ENCODE measurements at places on chromosomes 3 and 15.

DNA sequence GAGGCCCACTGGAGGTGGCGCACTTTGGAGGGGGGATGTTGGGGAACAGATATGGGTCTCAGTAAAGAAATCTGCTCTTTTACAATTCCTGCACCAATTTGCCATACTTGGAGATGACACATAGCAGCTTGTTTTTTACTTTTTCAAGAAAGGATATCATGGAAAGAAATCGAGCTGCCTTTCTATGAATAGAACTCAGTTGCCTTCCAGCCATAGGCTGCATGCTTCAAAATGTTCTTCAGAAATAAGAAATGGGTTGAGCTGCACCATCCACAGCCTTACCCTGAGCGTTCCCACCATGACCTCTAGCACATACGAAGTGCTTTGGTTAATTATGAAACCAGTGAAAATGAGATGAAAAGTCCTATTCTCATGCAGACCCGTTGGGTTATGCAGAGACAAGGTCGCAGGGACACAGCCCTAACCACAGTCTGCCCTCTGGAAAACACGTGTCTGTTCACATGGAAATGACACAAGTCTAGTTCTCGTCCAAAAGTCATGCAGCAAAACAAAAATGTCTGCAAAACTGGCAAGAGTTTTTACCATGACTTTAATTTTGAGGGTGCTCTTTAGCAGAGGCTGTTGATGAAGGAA lies 36.3 kb downstream of the NGRN start:
- DNase-seq = no peak

GRCh38 chr15:99138491-99138982 lies 33.7 kb downstream of the SYNM start:
- no peak for DNase-seq

GRCh38 chr15:64010719-64011118 lies 35.6 kb downstream of the DAPK2 start:
- peak; percentile 88 for DNase-seq

GRCh38 chr15:29668120-29668602 lies 154.1 kb downstream of the TJP1 start:
- no peak for DNase-seq

- DNase-seq = no peak
Observed at GRCh38 chr3:162022911-162023310, 526.3 kb downstream of the OTOL1 start.

- DNase-seq = no peak
Observed at GRCh38 chr3:106183762-106184391, 315.1 kb upstream of the CBLB start.

DNA sequence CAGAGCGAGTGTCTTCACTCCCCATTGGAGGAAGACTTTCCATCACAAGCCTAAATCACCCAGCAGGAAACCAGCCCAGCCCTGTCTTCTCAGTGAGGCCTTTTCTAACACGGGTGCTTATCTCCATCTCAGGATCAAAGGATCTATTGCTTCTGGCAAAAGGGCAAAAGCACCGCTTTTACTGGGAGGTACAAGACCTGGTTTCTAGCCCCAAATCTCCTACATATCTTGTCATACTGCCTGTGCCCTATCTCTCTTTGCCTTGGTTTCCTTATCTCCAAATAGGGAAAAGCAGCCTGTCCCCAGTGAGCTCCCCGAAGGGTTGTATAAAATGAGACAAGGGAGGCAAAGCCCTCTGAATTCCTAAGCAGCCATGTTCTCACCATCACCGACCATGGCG lies 5.2 kb downstream of the GLB1 start:
- DNase-seq = no peak

DNA sequence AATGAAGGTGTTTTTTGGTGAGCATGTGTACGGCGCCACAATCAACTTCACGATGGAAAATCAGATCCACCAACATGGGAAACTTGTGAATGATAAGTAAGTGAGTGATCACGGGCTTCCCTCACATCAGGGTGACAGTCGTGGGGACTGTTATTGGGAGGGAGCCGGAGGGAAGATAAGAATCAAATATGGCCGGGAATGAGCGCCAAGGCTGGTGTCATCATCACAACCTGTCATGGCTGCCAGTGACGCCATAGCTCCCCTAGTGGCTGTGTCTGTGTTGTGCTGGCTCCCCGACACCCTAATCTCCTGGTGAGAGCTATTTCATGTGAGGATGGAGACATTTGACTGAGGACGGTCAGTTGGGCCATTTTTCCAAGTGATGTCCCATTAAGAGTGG lies 168.5 kb downstream of the SV2B start:
- peak; percentile 6 for DNase-seq

DNA sequence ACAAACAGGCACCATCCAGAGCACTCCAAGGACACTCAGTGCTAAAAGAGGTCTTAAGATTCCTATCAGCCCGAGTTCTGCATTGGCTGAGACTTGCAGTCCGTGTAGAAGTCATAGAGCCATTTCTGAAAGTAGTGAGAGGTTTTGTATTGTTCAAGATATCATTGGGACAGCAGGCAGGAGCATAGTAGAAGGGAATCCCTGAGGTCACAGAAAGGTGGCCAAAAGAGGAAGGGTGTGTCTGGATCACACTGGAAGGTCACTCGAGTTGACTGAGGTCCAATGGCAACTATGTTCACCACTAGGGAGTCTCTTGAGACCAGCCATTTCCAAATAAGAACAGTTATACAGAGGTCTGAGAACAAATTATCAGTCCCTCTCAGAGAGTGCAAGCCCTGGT lies 468.3 kb downstream of the EPHB1 start:
- DNase-seq = no peak

DNA sequence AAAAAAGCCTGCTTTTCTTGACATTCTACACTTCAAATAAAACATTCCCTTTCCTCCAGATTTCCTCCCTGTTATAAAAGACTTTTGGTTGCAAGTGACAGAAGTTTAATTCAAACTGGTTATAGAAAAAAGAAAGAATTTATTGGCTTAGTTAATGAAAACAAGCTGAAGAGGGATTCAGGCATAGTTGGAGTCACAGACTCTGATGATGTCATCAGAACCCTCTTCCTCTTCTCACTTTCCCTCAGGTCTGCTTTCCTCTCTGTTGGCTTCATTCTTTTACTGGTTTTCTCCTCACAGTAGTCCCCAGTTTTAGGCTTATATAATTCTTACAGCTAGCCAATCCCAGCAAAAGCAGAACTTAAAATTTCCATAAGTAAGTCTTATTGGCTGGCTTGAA lies 32.0 kb upstream of the MBNL1 start:
- no peak for DNase-seq

- no peak for DNase-seq
Observed at GRCh38 chr3:48440590-48440958, 517 bp downstream of the TMA7 start.

DNA sequence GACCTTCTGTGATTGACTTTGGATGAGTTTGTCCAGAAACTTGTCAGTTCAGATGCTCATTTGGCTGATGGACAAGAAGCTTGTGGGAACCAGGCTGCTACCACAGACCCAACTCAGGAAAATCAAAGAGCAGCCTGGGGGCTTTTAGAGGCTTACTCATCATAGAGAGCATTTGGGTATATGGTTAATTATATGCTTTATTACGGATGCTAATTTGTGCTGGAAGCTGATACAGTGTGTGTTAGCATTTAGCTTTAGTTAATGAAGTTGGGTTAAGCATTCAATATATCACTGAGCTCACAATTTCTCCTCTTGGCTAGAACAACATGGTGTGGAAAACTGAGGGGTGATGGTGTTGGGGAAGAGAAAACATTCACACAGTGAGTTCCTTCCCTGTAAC lies 664.2 kb upstream of the CFAP20DC start:
- DNase-seq = no peak

- DNase-seq = no peak
Observed at GRCh38 chr15:31306426-31307269, 20.0 kb upstream of the KLF13 start.

DNA sequence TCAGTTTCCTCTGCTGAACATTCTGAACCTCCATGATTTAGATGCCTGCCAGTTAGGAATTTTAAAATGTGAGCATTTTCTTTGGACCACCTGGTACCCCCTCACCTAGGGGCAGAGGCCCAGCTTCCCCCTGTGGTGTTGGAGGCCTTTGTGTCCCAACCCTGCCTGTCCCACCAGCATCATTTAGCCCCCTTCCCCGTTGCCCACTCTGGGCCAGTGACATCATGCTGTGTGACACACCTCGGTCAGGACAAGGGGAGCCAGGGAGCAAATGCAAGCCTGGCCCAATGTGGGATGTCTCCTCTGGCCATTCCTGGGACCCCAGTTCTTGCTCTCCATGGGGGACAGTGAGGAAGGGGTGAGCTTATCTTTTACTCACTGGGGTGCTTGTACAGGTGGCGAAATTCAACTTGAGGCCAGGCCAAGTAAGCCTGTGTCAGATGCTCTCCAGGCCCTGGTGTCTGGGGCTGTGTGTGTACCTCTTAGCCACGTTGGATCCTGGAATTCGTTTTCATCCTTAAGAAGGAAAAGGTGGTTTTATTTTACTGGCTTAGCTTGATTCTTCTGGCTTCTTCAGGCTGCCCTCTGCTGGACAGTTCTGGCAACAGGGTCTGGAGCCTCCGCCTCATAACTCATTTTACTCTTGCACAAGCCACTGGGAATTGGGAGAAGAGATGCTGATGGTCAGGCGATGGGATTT lies 49.7 kb upstream of the MYZAP start:
- DNase-seq = peak; percentile 19

GRCh38 chr3:80649170-80649569 lies 881.4 kb upstream of the ROBO1 start:
- no peak for DNase-seq

- DNase-seq = no peak
Observed at GRCh38 chr3:73136941-73137340, 75.5 kb downstream of the EBLN2 start.

GRCh38 chr3:127391436-127392155 lies 103.8 kb upstream of the PRR20G start:
- DNase-seq = no peak

DNA sequence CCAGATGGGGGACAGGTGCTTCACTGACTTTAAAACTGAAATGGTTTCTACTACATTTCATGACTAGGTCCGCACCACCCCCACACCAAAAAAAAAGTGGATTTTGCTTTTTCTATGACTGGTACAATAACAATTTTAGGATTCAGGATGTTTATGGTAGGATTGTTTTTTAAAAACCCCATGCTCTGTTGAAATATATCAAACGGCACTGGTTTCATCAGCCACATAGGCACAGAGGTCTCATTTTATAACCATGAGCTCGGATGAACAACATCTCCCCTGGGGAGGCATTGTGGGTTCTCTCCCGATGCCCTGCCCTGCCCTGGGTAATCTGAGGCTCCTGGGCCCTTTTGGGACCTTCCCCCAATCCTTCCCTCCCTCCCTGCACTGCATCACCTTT lies 202.7 kb upstream of the KBTBD8 start:
- no peak for DNase-seq

DNA sequence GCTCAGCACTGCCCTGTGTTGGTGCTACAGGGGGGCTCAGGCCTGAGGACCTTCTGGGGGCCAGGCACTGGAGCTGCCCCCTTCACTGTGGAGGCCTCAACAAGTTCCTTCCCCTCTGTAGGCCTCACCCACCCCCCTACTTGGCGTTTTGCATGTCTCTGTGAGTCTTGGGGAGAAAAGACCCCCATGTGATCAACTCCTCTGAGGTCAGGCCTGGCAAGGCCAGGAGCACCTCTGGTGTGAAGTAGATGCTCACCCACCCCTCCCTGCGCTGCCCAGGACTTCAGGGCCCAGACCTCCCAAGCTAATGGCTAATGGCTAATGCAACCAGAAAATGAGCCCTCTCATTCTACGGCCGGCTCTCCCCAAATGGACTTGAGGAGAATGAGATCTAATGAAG lies 34.2 kb upstream of the CHRNB4 start:
- DNase-seq = no peak

- no peak for DNase-seq
Observed at GRCh38 chr15:53208751-53209150, 418.6 kb upstream of the ONECUT1 start.

DNA sequence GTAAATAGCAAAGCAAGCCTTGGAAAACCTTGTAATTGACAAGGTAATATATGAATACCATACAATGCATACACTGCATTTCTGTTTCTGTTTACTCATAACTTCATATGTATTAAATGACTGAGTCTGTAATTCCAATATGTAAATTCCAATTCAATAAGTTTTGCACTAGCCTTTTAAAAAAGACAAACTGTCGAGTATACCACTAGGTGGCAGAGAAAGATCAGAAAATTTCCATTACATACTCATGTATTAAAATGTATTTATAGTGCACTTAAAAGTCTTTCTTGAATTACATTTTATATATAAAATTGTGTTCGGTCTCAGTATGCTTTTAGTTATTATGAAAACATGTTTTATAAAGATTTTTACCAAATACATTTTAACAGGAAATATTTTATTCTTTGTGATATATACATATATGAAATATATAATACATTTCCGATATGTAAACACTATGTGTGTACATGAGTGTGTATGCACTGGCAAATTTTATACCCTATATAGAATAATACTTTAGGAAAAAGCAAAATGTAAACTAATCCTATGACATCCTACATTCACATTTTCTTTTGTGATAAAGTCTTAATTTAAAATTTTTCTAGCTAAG lies 216.8 kb downstream of the VGLL3 start:
- no peak for DNase-seq

DNA sequence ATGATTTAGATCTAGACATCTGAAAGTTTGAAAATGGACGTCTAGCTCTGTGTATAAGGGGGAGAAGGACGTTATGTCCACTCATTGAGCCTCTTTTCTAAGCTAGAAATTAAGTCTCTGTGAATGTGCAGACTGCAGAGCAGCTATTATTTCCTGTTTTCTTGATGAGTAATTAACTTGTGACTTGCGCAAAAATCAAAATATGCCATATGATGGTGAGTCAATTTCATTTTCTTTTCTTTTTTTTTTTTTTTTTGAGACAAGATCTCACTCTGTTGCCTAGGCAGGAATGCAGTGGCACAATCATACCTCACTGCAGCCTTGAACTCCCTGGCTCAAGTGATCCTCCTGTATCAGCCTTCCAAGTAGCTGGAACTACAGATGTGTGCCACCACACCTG lies 14.1 kb downstream of the LACTB start:
- no peak for DNase-seq

- DNase-seq = no peak
Observed at GRCh38 chr3:128874481-128875180, 4.8 kb upstream of the ACAD9 start.

- DNase-seq = no peak
Observed at GRCh38 chr3:112874725-112875124, 28.1 kb upstream of the CD200R1L start.

GRCh38 chr3:85159376-85159775 lies 200.6 kb downstream of the CADM2 start:
- no peak for DNase-seq

DNA sequence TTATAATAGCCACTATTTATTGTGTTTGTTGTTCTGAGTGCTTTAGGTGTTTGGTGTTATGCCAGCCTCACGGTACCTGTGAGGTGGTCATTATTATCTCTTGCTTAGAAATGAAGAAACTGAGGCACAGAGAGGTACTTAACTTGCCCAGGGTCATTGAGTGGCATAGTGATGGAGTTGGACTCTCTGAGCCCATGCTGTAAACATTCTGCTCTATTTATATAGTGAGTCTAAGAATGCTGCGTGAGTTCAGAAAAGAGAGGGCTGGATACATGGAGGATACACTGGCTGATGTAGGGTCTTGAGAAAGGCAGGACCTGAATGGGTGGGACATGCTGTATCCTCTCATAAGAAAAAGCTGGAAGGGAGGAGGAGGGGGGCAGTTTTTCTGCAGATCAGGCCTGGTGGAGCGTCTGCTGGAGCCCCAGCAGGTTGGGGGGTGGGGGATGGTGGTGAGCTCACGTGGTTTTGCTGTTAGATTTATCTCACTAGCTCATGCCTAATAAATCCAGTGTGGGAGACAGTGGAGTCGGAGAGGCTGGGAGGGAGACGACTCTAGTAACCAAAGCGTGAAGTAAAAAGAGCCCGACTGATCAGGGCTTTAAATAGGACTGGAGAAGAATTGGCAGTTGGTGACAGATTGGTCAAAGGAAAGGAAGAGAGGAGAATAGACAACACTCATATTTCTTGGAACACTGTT lies 16.0 kb downstream of the MED12L start:
- DNase-seq = no peak
